Neuronal stem cell (in vitro differentiated cells): ENCODE measurements at places on chromosomes 16 and 17.

DNA sequence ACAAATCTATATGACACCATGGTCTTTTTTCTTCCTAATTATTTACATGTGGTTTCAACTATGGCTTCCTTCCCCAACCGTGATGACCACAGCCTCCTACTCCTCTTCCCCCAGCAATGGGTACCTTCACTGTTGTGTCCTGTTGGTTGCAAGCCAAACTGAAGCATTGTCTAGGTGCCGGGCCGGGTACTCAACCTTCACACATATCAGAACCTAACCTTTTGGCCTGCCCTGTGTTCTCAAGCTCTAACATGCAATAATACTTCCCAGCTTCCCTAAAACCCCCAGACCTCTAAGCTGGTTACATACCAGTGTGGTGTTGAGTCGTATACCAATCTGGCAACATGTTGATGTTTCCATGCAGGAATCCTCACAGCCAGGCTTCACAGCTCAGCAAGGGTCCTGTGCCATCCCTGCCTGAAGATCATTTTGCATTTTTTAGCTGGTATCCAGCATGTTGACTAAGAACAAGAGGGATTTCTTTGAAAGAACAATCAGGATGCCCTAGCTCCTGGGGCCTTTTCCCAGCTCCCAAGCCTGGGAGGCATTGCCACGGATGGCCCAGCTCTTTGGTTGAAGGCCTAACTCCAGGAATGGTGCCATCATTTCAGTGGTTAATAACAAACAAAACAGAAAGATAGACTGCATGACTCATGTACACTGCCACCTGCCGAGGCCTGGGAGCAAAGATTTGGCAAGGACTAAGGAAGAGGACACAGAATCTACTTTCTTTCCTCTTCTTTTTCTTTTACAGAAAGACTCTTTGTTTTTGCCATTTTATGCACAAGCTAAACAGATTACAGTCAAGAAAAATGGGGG is 373.7 kb upstream of the SALL1 start:
- no peak for DNase-seq

DNA sequence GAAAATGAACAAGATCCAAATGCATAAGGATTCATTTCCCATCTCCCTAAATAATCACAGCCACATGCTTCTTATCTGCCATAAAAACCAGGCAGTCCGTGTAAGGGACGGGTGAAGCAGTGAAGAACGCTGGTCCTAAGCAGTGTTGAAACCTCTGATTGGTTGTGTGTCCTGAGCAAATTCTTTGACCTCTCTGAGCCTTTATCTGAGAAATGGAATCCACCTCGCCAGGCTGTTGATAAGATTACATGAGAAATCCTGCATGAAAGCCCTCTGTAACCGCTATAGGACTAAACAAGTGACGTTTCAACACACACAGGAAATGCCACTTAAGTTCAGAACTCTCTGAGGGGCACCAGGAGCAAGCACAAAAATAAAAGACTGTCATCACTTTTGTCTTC is 26.8 kb downstream of the GAS7 start:
- DNase-seq = no peak

DNA sequence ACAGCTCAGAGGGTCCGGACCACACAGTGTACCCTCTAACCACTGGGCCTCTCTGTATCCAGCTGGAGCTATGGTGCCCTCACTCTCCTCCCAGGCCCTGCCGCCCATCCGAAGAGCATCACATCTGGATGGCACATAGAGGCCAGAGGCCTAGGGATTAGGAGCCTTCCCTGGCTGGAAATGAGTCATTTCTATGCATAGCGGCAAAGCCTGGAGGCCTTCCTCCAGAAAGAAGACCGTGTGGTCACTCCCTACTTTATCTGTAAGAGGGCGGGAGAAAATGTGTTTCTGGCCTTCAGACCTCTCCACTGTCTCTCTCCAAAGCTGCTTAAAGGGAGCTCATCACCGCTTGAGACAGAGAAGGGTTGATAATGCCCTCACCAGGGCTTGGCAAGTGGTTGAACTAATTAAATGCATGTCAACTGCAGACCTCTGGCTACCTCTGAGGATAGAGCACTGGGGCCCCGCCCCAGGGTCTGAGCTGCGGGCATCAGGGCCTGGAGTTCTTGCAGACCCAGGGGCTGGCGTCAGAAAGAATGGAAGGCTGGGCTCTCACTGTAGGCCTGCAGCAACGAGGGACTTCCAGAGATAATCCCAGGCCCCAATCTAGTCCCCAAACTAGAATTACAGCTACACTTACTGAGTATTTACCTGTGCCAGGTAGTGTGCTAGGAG is 122.2 kb downstream of the IRX5 start:
- DNase-seq = no peak

DNA sequence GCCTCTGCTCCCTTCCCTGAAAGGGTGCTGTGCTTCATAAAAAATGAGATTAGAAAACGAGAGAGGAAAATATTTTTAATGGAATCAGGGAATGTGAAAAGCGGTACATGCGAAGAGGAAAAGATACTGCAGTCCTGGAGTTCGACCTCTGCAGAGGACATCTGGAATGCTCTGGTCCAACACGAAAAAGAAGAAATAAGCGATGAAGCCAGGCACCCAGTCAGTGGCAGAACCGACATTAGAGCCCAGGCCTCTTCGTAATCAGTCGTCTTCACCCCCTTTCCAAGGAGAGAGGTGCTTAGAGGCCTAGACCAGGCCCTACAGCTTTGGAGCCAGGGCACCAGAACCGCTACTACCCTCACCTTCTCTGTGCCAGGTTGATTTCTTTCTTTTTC is 459 bp upstream of the MARCHF10 start:
- no peak for DNase-seq

DNA sequence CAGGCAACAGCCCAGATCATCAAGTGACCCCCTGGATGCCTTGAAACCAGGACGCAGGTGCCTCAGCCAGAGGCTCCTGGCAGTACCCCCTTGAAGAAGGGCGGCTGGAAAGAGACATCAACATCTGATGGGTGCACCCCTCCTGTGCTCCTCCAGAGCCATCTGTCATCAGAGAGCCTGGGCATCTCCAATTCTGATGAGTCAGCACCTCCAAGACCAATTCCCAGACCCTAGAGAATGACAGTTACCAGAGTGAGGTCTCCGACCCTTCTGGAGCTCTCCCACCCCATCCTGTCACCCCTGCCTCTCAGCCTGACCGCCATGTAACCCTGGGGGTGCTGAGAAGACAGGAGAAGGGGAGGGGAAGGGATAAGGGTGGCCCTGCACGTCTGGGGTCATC is 433.7 kb downstream of the SOX9 start:
- no peak for DNase-seq

DNA sequence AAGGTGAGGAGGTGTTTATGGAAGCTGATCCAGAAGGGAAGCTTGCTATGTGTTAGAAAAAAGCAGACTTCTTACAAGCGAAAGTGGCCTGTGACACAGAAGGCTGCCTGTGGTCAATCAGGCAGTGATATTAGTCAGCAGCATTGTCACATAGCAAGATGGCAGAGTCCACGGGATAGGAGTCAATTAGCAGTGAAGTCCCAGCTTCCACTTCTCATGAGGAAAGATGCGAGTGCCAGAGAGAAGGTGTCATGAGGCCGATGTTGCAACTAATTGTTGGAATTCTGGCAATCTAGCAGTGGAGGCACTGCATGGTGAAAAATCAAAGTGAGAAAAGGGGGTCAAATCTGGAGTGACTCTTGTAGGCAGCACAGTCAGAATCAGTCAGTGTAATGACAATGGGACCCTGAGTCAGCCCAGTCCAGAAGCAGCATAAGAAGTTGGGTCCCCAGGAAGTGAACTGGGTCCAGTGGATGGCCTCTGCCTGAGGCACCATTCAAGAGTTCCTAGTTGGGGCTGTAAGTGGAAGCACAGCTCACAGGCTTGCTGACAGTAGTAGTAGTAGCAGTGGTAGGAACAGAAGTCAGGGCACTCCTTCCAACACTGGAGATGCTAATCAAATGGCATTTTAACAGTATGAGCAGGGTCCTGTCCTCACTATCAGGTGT is 85.1 kb downstream of the TNFRSF13B start:
- no peak for DNase-seq

DNA sequence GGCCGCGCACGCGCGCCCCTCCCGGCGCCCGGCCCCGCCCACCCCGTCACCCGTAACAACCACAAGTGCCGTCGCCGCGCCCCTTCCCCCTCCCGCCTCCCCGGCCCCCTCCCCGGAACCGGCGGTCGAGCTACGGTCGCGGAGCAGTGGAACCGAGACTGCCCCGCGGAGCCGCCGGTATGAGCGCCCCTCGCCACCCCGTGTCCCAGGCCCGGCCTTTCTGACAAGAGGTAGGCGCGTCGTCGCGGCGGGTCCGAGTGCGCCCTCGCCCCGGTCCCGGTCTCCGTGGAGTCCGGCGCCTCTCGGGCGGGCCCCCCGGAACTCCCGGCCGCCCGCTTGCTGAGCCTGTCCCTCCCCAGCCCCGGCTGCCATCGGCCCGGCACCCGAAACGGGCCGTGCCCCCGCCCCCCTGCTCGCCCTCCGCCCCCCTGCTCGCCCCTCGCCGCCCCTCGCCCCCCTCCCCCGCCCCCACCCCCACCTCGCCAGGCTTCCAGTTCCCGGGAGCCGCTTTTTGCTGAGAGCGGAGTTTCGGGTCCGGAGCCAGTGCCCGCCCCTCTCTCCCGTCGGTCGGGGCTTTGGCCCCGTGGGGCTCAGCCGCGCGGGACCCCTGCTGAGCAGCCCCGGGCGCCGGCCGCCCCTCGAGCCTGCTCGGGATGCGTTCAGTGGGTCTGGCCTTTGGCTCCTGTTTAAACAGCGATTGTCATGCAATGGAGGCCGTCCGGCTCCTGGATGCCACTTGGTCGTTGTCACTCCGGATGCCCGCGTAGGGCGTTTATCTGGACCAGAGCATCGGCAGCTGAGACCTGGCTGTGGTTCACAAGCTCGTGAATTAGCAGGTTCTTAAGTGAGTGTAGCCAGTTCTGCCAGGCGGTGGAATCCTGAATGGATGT is at the start of gene SEC14L1:
TSS of gene SEC14L1 (plus strand) at position 92 of the 890 bp plus-strand sequence. CDS start 2,628 bp downstream, outside the sequence.
- peak; percentile 59 for DNase-seq

GRCh38 chr16:57452021-57452420 is 4.7 kb downstream of the COQ9 start:
- DNase-seq = no peak
